Right ventricle myocardium inferior (tissue), 1 donor: ENCODE measurements at places on chromosomes 6 and 20.

DNA sequence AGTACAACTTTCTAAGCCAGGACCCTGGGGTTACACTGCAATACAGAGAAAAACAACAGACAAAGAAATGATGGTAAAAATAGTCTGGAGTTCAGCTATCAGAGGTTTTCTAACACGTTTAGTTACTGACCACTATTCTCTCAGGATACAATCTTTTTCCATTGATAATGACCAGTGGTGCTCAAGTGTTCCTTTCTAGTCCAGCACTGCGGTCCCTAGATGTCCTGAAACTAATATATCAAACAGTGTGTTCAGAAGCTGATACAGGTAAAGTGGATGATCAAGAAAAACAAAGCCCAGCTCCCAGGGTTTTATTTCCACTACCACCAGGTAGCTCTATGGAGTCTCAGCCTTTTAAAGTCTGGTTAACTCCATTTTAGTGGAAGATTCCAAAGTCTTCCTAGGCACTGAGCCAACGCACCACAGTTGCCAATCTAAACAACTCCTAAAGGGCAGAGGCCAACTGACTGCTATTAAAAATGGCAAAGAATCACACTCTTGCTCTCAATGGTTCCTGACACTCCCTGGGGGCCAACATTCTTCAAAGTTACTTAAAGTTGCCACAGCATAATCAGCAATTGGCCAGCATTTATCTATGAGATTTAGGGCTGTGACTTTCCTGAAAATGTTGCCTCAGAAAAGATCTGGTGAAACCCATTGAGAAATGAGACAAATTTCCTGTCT, 38.2 kb downstream of the DZANK1 start:
- no peak for DNase-seq

DNA sequence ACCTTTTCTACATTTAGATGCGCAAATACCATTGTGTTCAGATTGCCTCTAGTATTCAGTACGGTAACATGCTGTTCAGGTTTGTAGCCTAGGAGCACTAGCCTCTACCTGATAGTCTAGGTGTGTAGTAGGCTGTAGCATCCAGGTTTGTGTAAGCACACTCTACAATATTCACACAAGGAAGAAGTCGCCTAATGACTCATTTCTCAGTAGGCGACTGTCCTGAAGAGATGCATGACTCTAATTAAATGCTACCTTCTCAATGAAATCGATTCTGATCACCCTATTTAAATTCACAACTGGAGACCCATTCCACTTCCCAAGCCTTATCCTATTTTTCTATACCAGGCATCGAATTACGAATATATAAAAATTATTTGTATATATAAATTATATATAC, 1.3 kb downstream of the MCUR1 start:
- DNase-seq = no peak

- no peak for DNase-seq
These were observed 25.5 kb downstream of the RNF144B start for GRCh38 chr6:18412644-18413043.

GRCh38 chr20:16360668-16361067, 212.6 kb downstream of the KIF16B start:
- DNase-seq = no peak

GRCh38 chr20:6711951-6712649, 55.4 kb upstream of the BMP2 start:
- no peak for DNase-seq

DNA sequence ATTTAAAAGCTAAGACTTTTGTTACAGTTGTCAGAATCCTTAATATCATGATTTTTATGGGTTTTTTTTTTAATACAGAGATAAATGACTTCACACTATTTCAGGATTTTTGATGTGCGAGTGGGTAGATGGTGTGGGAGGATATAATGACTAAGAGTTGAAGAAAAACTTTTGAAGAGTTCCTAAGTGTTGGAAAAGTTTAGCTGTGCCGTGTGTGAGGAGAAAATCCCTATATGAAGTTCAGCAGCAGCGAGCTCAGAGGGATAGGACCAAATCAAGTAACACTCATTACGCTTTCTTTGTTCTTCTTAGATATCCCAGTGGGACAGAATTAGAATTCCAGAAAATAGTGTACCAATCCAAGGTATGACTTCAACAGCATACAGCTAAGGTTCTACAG, 34.1 kb downstream of the PDE10A start:
- DNase-seq = no peak

DNA sequence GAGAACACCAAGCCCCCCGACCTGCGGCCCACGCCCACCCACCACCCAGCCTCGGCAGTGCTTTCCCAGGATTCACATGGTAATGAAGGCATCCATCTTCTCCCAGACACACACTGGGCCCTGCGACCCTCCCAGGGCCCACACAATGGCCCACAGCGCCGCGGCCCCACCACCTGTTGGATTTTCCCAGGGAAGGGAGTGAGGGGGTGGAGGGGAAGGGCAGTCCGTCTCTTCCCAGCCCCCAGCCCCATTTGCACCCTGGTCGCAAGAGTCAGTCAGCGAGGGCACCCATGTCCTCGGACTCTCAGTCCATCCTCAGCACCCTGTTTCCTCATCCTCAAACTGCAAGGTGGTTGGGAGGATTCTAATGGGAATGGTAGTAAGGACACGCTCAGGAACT, 23.7 kb upstream of the ID1 start:
- no peak for DNase-seq

DNA sequence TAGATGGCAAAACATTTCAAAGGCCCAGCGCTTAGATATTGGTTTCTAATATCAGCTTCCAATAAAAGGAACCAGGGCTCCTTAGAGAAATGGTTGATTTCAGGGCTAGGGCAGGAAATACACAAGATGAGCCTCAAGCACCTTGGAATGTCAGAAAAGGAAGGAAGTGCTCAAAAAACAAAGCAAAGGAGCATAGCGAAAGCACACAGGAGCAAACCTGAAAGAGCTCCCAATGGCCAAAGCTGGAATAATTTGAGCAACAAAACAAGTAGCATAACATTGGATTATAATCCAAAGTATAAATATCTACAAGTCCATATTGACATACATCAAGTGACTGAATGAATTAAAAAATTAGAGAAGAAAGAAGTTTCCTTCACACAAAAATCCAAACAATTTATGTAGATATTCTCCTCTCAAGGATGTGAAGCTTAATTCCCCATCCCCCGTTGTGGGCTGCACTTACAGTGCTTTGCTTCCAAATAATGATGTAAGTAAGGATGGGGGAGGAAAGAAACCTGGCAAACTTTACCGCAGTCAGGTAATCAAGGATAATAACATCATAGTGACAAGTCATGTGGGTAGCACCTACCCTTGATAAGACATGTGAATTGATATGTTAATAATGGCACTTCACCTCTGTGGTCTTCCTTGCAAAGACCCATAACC, 132.9 kb upstream of the DST start:
- no peak for DNase-seq

GRCh38 chr6:119096721-119097565, 18.5 kb upstream of the FAM184A start:
- peak; percentile 86 for DNase-seq

DNA sequence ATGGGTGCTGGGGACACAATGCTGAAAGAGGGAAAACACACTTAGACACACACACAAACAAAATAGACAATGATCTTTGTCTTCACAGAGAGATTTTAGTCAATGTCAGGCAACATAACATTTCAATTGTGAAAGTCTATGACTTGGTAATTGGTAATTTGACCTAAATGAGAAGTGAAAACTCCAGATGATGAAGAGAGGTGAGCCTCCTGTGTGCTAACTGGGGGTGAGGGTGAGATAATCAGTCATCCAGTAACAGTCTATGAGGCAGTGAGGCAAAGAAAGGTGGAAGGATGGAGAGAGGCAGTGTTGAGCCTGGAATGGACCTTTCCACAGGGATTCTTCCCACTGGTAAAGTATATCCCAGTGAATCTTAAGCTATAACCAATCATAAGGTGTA, 744.2 kb downstream of the MAFB start:
- no peak for DNase-seq

DNA sequence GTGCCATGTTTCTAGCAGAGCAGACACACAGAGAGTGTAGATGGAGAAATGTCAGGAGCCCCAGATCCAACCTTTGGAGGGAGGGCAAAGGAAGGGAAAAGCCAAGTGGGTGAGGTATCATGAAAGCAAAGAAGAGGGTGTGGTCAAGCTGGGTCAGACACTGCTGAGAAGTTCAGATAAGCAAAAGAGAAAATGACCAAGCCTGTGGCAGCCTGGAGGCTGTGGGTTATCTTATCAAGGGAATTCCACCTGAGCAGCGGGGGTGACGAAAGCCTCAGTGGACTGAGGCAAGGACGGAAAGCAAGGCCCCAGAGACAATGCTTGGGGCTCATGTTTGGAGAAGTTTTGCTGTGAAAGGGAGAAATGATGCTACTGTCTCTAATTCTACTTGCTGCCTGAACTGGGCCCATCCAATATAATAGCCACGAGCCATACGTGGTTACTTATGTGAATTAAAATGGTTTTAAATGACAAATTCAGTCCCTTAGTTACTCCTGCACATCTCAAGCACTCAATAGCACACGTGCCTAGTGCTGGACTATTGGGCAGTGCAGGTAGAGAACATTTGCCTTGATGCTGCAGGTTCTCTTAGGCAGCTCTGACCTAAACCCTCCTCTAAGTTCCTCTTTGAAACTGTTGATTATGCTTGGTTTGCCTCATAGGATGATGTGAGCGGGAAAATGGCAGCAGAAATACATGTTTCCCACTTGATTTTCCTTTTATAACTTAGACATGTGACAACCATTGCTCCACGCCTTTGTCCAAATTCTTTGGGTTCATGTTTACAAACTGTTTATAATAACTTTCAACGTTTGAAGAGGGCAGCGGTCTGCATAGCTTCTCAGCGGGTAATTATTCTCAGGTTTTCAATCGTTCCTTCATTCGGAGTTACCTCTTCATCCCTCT, 63.7 kb downstream of the SLC22A23 start:
- DNase-seq = no peak

DNA sequence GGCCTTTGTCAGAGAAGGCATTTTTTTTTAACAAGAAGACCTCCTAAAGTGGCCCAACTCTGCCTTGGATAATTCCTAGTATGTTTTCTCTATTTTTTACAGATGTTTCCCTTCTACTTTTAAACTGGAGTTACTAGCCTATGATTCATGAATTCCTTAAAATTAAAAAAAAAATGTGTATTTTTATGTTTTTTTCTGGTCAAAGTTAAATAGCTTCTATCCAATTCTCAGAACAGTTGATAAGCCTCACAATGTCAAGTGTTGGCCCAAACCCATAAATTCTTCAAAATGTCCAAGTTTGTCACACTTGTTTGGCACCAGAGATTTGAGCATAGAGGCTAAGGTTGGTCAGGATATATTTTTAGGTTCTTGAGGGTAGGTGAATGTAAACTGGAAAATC, 64.0 kb downstream of the JAG1 start:
- no peak for DNase-seq

DNA sequence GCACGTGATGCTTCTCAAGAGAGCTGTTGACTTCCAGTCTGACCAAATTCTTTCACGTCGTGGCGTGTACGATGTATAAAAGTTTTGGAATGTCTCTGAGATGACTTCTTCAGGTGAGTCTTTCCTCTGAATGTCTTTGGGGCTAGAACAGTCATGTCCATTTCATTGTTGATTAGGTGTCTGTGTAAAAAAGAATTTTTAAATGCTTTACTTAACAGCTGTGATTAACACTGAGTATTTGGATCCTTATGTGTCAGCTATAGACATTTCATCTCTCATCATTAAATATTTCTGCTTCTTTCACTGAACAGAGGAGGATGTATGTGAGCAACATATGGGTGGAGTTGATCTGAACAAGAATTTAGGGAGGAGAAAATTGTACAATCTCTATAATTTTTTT, 29.3 kb upstream of the KIF13A start:
- no peak for DNase-seq
